LNCaP clone FGC (cell line): ENCODE measurements at places on chromosomes 13 and 19.

- peak; percentile 75 for DNase-seq
Measured at GRCh38 chr19:940591-941291, 14.9 kb downstream of the ARID3A start.

- DNase-seq = no peak
Measured at GRCh38 chr13:79385694-79386093, 20.4 kb downstream of the RBM26 start.

GRCh38 chr19:19540064-19540714 is 2.1 kb downstream of the CILP2 start:
- no peak for DNase-seq

- peak; percentile 34 for DNase-seq
Measured at GRCh38 chr13:24693862-24694471, 13.8 kb downstream of the ATP12A start.

DNA sequence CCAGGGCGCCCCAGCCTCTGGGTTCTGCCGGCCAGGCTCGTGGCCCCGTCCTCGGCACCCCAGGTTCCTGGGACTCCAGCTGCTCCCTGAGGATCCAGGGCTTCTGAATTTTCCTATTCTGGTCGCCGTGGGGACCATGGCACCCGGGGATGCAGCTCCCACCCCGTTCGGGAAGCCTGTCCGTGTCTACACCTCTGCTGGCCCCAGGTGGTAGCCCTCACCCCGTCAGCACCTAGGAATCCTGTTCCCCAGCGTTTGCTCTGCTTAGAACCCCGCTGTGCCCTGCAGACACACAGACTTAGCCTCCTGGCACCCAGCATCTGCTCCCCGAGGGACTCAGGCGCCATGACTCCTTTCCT is 960 bp downstream of the PPFIA3 start:
- DNase-seq = no peak

DNA sequence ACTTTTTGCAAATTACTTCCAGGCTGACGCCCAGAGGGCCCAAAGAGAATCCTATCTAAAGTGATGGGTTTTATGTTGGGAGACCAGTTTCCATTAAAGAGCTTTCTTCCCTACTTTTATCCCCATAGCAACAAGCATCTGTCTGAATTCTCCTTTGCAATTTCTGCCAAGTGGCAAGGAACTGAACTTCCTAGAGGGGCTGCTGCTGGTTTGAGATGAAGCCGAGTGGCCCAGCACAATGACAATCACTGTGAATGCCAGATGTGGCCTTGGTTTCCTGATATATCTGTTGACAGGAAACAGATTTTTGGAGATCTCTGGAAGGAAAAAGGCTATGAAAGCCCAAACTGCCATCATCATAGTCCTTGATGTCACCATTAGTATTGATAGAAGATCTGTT is 198.6 kb downstream of the OXGR1 start:
- no peak for DNase-seq

GRCh38 chr13:47117268-47117667 is 220.4 kb upstream of the HTR2A start:
- no peak for DNase-seq

GRCh38 chr13:89857502-89857901 is 1490.0 kb upstream of the MIR17HG start:
- no peak for DNase-seq

DNA sequence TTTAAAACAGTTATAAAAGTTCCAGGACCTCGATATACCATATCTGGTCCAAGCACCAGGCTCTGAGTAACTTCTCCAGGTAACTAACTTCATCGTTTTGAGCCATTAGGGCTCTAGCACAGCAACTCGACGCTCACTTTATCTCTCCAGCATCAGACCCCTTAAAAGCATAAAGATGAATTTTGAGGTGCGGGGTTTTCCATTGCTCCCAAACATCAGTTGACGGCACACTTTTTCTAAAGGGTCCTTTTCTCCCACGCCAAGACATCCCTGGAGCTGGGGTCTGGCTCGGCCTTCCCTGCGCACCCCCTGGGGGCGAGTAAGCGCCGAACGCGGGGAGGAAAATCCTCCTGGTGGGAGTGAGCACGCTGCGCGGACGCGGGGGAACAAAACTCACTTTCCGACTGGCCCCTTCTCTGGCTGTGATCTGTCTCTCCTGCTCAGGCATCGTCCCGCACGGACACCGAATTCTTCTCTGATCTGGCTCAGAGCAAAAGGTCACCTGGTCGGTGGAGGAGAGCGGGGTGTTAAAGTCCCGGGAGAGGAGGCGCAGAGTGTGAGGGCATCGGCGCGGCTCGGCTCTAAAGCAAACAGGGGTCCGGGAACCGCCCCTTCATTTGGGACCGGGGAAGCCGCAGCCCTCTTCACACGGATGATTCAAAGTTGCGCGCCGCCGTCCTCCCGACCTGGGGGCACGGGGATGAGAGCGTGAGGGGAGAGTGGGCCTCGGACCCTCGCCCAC is at the start of gene ATP7B:
ATP7B (minus strand) TSS at position 561 of the 742 bp plus-strand sequence; CDS start at position 448, 113 bp downstream.
- DNase-seq = no peak

- no peak for DNase-seq
Measured at GRCh38 chr19:7628589-7629311, 595 bp downstream of the XAB2 start.

GRCh38 chr13:32297206-32297605 is 18.0 kb downstream of the ZAR1L start:
- DNase-seq = no peak

DNA sequence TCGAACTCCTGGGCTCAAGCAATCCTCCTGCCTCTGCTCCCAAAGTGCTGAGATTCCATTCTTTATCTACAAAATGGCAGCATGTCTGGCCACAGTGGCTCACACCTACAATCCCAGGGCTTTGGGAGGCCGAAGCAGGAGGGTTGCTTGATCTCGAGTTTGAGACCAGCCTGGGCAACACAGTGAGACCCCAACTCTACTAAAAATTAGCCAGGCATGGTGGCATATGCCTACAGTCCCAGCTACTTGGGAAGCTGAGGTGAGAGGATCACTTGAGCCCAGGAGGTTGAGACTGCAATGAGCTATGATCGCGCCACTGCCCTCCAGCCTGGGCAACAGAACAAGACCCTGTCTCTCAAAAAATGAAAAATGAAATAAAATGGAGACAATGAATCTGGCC is 6.1 kb downstream of the NAPA start:
- DNase-seq = no peak

GRCh38 chr13:31022288-31022895 is 89.9 kb downstream of the TEX26 start:
- DNase-seq = no peak

- DNase-seq = no peak
Measured at GRCh38 chr13:19345158-19345557, 163.5 kb upstream of the TUBA3C start.

DNA sequence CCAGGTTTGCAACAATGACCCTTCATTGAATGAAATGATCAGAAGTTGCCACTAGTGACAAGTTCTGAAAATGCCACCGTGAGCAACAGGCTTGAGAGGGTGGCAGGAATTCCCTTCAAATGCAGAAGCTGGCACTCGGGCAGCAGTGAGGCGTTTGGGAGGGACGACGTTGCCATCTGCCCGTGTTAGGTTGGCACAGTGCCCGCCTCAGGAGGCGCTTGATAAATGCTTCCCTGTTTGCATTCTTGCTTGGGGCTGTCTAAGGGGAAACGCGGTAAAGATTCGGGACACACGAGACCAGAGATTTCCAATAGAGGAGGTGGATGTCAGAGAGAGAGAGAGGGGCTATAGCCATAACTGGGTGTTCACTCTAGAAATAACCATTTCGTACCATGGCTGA is 101.9 kb downstream of the TEX29 start:
- no peak for DNase-seq

DNA sequence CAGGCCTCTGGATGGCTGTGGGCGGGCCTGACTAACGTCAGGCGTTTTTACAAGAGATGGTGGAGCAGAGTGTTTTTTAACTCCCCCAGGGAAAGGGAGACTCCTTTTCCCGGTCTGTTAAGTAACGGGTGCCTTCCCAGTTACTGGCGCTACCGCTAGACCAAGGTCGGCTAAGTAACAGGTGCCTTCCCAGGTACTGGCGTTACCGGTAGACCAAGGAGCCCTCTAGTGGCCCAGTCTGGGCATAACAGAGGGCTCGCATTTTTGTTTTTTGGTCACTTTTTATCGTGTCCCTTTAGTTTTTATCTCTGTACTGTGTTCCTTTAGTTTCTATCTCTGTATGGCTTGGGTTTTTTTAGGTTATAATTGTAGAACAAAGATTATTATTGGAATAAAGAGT is 10.0 kb downstream of the ZNF383 start:
- peak; percentile 19 for DNase-seq

DNA sequence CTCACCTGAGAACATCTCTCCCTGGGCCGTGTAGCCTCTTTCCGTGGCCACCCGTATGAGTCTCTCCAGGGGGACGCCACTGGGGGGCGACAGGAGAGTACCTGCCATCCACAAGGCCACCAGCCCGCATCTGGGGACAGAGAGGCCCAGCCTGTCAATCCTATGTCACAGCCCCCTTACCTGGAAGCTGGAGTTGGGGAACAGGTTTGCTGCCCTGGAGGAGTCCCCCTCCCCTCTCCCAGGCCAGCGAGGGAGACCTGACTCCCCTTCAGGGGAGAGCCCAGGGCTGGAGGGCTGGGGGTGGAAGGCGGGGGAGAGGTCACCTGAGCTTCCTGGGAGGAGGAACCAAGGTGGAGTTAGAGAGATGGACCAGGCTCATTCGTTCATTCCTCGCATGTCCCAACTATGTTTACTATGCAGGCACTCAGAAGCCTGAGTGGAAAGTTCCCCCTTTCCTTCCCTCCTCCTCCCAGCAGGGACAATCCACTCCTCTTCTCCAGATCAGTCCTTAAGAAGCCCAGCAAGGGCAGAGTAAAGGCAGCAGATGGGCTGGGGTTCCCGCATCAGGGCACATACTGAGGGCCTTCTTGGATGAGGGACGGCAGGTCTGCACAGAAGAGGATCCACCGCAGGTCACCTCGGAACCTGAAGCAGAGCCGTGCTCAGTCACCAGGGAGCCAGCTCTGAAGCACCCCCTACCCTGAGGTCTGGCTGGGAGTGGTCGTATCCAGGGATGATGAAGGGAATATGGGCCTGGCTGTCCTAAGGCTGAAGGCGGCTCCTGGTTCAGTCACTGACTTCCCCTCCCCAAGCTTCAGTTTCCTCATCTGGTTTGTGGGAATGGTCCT is 5.5 kb downstream of the ACTMAP start:
- DNase-seq = no peak

- no peak for DNase-seq
Measured at GRCh38 chr13:43422116-43422515, 364.7 kb downstream of the ENOX1 start.

DNA sequence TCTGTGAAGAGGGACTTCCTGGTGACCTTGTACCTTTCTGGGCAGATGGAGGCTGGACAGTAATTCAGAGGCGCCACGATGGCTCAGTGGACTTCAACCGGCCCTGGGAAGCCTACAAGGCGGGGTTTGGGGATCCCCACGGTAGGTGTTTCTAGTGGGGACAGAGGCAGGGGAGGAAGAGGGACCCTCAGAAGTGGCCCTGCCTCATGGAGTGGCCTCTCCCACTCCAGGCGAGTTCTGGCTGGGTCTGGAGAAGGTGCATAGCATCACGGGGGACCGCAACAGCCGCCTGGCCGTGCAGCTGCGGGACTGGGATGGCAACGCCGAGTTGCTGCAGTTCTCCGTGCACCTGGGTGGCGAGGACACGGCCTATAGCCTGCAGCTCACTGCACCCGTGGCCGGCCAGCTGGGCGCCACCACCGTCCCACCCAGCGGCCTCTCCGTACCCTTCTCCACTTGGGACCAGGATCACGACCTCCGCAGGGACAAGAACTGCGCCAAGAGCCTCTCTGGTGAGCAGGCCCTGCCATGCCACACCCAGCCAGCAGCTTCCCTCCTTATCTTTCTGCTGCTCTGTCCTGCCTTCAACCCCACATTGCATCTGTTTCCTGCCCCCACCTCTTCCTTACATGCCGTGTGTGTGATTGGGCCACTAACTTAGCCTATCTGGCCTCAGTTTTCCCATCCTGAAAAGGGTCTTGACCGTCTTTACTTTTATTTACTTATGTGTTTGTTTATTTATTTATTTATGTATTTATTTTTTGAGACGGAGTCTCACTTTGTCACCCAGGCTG is 7.3 kb downstream of the ANGPTL4 start:
- DNase-seq = no peak

- DNase-seq = no peak
Measured at GRCh38 chr13:30724778-30725177, 10.6 kb upstream of the ALOX5AP start.

DNA sequence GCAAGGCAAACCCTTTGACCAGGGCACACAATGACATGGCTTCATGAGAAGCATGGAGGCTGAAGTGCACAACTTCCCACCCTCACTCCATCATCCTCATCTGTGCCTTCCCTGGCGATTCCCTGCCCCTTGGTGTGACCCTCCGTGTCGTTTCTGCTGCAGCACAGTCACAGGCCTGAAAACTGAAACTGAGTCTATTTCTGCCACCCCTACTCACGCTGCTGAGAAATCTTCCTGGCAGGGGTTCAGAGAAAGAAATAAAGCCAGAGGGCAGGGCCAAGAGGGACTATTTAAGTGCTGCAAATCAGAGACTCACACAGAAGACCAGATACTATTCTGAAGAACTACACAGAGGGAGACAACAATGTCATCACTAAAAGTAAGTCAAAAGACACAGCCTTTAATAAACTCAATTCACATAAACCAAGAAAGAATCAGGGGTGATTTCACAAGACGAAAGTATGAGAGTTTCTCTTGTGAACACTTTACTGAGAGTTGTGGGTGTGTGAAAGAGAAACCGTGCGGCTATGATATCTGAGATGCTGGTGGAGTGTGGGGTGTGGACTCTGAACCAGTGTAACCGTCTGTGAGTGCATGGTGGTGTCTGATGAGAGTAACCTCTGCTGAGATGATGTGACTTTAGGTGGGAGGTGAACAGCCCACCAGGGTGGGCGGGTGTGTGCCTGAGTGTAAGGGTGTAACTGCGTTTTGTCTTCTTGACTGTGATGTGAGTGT is 23.5 kb downstream of the LGALS16 start:
- DNase-seq = no peak

- DNase-seq = no peak
Measured at GRCh38 chr19:37333457-37333856, 37.4 kb upstream of the ZNF527 start.

GRCh38 chr19:31506102-31506501 is 156.9 kb upstream of the TSHZ3 start:
- DNase-seq = no peak

GRCh38 chr19:8361921-8362793 is 1.8 kb upstream of the ANGPTL4 start:
- peak; percentile 99 for DNase-seq

DNA sequence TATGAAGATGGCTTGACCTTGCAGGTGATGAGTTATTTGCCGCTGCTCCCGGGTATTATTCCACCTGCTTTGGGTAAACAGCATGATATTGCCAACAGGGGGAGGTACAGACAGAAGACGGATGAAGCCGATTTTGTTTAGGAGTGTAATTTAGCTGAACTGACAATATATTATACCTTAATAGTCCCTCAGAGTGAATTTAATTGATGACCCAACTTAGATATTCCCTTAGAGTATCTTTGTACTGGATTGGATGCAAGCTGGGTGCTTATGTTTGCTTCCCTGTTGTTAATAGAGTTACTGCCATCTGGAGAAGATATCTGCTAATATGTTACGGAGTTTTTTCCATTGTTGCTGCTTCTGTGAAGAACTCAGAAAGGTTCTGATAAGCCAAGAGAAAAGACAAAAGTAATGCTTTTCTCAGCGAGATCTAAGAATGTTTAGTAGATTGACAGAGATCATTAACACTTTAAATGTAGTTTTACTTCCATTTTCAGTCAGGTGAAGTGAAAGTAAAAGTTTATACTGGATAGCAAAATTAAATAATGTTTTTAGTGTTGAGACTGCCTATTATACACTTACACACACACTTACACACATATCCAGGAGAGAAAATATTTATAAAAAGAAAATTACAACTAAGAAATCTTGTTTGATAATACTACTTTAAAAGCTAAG is 2220.8 kb upstream of the PCDH20 start:
- DNase-seq = no peak
